ENCODE measurements at places on chromosomes 7 and 10. TPM values are rescaled to one million over a fixed set of nuclear protein-coding genes. Genes with fewer than 3 reads are reported as not detected.

THSD7A gene
- 7.2 TPM for total RNA-seq

DNA sequence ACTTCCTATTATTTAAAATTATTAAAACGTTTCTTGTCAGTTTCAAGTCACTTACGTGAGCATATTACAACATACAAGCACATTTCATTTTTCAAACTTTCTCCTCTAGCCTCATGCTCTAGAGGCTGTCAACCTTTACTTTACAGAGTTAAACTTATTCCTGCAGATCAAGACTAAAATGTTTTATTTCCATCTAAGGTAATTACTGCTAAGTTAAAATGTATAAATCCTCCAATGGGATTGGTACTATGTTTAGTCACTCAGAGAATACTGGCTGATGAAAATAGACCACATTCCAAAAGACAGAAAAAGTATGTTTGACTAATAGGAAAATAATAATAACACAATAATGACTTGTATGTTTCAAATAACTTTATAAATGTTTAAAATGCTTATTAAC is 8.4 kb upstream of the TRDMT1 start:
- H3K4me1 ChIP-seq = peaks cover 2% of the 10 kb centered on the region
- no peak for DNase-seq
- H3K4me3 ChIP-seq = no peak overlapping the region
- H3K36me3 ChIP-seq = no peaks in the 10 kb centered on the region
- H3K27ac ChIP-seq = no peak overlapping the region

DNA sequence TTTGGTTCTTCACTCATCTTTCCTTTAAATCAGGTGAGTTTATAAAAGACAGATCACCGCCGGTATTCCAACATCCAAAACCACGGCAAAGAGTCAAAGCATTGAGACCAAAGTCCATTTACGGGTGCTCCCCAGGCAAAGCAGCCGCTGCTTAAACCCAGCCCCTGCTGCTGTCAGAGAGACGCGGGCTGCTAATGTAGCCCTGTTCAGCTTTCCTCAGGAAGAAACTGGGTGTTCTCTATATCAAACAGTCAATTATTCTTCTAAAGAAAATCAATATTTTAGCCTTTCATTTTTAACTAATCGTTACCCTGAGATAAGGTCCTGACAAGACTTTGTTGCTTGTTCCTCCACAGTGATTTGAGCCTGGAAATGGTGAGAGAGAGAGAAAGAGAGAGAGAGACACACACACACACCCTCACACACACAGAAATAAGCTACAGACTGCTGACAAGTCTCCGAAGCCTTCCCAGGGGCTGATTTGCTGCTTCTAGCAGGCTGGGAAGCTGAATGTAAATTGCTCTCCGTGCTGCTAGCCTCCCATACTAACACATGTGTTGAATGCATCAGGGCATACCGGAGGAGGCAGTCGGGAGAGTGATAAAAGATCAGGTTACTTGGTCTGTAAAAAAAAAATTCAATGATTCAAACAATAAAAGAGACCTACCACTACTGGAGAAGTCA is 183.0 kb upstream of the ANK3 start:
- H3K27ac ChIP-seq = no peak overlapping the region
- no peak for DNase-seq
- no peaks in the 10 kb centered on the region for H3K36me3 ChIP-seq
- H3K4me1 ChIP-seq = no peaks in the 10 kb centered on the region
- no peaks in the 10 kb centered on the region for H3K27me3 ChIP-seq

- H3K36me3 ChIP-seq = no peaks in the 10 kb centered on the region
- H3K4me3 ChIP-seq = no peak overlapping the region
- DNase-seq = no peak
- H3K27ac ChIP-seq = no peak overlapping the region
- no peaks in the 10 kb centered on the region for H3K27me3 ChIP-seq
- no peaks in the 10 kb centered on the region for H3K4me1 ChIP-seq
Observed at GRCh38 chr10:130214431-130214830, 78.2 kb downstream of the GLRX3 start.

DNA sequence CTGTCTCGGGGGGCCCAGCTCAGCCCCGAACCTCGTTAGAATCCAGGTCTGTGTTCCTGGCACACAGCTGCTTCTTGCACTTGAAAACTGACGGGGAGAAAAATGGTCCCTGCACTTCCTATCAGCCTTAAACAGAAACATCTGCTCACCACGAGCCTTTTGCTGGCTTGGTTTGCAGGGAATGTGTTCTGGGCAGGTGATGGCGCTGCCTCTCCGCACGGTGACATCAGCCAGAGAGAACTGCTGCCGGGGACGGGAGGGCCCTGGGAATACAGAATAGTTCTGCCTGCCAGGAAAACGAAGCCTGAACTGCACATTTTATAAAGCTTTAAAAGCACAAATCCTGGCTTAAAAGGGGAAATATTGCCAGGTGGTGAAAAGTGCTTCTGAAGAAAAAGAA is 622.5 kb downstream of the TYW1 start:
- peaks cover 6% of the 10 kb centered on the region for H3K27me3 ChIP-seq
- no peaks in the 10 kb centered on the region for H3K36me3 ChIP-seq
- H3K4me3 ChIP-seq = no peak overlapping the region
- peak overlapping the region; percentile 38 for H3K27ac ChIP-seq
